ENCODE measurements at places on chromosomes 3 and 15.

- no peak for DNase-seq
Measured at GRCh38 chr3:146581080-146581601, 24.0 kb downstream of the PLSCR5 start.

DNA sequence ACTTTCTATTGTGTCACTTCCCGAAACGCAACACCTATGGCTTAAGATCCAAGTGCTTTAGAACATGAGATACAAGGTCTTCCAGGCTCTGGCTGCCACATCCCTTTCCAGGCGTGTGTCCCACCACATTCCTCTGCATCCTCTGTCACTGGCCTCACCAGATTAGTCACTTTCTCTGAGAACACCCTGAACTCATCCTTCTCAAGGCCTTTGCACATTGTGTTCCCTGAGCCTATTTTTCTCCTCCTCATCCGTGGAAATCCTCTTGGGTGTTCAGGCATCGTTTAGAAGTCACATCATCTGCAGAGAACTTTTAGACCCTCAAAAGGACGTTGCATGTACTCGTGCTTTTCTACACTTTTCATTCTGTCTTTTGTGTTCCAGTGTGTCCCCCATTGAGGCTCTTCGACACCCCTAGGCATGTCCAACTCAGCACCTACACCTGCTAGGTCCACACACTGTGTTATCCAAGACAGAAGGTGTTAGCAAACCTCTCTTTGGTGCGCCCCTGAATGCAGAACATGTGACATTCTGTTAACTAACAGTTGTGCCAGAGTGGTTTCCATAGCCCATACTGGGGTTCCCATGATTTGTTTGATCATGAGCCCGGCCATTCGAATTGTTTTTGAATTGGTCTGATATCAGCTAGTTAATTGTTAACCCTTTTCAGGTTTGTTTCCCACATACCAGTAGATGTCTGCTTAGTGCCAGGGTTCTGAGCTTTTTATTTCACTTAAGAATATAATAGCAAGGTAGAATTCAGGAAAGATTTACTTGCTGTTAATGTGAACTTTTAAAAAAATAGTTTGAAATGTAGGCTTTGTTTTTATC, 67.2 kb downstream of the LPP start:
- no peak for DNase-seq

DNA sequence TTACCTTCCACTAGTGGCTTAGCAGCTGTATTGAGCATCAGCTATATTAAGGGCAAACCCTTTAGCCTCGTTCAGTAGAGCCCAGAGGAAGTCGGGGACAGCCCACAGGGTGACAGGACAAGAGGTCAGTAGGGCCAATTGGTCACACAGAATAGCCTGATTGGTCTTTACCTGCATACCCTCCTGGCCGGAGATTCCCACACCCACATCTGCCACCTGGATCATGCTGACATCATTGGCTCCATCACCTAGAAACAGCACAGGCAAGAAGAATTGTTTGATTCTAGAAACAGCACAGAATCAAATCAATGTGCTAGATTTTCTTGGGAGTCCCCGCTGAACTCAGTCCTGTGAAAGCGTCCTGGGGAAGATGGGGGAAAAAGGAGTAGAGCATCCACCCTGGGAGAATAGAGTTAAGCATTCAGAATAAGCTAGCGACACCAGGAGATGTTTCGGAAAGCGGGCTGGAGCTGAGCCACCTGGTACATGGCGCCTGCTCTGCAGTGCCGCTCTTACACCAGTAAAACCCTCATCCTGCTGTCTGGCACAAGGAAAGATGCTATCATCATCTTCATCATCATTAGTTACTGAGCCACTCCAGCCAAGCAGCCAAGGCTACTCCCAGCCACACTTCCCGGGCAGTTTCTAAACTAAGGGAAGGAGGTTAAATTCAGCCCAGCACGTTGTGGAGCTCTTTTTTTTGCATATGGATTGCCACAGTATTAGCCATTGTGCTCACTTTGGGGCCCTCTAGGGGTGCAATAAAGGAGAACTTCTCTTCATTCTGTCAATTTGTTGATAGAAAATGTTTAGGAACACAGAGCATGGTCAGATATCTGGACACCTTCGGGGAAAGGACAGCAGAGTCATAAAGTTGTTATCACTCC, 171.3 kb downstream of the ATP10A start:
- no peak for DNase-seq

DNA sequence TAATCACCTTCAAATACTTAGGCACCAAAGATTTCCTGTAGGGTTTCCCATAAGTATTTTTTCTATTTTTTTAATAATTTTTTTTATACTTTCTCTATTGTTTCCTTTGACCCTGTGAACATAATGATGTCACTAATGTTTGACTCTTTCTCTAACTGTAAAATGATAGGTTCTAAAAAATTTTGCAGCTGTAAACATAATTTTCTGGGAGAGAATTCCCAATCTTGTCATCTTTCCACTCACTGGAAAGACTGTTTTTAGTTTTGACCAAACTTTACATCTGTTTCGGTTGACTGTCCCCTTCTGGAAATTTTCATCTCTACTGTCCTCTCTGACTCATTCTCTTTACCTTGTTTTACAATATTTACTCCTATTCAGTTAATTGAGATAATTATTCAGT, 5.5 kb upstream of the EPHA3 start:
- no peak for DNase-seq

DNA sequence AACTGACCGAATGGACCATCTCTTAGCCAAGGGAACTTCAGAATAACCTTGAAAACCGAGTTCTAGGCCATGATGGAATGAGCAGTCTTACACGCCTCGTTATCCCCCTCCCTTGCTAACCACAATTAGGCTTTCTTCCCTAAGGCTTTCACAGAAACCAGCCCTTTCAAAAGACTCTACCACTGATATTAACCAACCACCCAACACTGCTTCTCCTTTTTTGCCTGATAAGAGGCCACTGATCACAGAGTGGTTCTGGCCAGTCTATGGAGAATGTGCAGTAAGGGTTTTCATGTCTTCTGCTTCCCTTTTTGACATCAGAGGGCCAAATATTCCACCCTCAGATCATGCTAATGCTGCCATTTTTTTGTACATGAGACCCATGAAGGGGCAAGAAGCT, 59.3 kb downstream of the MCF2L2 start:
- no peak for DNase-seq

DNA sequence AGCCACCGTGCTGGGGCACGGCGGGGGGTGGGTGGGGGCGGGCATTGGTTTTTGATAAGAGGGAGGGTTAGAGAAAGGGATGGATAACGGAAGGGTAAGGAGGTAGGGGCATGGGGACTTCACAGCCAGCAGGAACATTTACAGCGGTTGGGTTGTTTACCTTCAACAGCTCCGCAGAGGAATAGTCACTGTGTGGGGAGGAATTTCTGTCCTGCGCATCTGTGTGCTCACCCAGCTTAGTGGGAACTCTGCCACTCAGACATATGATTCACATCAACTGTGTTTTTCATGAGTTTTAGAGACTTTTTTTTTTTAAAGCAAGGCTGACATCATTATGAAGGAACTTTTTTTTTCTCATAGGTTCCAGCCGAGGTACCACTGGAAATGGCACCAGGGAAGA, 19.6 kb downstream of the CHRD start:
- no peak for DNase-seq

DNA sequence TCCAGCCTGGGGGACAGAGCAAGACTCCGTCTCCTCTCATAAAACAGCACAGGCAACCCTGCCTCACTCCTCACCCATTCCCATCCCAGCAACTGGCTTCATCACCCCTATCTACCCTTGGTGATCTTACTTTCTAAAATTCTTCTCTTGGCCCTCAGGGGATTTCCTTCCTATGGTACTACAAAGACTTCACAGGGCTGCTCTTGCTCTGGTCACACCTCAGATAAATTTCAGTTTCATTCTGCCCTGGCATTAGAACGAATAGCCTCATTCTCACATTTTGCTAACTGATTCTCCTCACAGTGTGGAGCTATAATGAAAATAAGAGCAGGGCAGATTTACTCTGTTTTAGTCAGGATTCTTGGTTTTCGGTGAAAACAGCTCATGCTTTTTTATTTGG, 22.1 kb upstream of the CRBN start:
- no peak for DNase-seq

DNA sequence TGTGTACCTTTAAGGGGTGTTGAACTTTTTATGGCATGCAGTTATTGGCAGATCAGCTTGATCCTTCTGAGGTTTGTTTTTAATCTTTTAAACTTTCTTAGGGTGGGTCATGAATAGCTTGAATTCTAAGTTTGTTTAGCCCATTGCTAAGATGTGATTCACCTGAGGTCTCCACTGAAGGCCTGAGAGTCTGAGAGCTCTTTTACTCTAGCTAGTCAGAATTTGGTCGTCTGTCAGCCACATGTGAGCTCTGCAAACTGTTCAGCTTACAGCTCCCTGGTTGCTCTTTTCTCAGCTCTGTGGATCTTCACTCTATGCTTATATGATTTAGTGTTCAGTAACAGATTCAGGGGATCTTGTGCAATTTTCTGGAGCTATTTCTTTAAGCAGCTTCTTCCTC, 161.3 kb downstream of the ABHD5 start:
- DNase-seq: no peak

GRCh38 chr15:42048080-42048820, 27.4 kb upstream of the PLA2G4E start:
- DNase-seq: no peak

- no peak for DNase-seq
Measured at GRCh38 chr3:45508483-45509037, 86.0 kb upstream of the LIMD1 start.

- no peak for DNase-seq
Measured at GRCh38 chr3:156353563-156353962, 201.4 kb downstream of the SSR3 start.

DNA sequence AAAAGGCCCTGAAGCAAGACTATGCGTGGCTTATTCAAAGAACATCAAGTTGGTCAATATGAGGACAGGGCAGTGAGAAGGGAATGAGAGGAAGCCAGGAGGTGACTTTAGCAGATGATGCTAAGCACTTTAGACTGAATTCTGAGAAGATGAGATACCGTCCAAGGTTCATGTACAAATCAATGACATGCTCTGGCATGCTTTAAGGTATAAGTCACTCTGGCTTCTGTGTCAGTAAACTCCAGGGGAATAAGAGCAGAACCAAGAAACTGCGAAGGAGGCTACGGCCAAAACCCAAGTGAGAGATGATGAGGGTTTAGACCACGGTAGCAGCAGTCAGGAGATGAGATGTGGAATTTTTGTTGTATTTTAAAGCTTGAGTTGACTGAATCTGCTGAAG, 8.9 kb upstream of the CCDC50 start:
- DNase-seq: no peak

DNA sequence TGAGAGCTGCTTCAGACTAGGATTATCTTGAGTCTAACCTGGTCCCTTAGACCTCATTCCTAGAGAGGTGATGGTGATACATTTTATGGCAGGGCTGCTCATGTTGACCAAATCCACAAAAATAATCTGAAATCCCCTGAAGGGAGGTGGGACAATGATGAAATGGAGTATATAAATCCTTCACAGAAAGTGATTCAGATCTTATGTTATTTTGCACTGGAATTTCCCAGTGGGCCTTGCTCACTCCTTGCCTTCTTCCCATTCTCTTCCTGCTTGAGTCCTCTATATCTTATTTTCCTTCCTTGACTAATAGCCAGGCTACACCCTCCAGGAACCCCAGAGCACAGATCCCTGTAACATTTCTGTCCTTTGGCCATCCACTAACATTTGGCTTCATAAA, 10.4 kb upstream of the TMEM202 start:
- DNase-seq: no peak

GRCh38 chr15:65088643-65089021, 12.1 kb downstream of the KBTBD13 start:
- DNase-seq: no peak

- DNase-seq: peak; percentile 8
Measured at GRCh38 chr15:47184003-47184907, 533.0 kb upstream of the SEMA6D start.

- DNase-seq: no peak
Measured at GRCh38 chr3:188539631-188540194, 385.8 kb downstream of the LPP start.

GRCh38 chr3:191959876-191960413, 499.0 kb downstream of the PYDC2 start:
- DNase-seq: no peak

- DNase-seq: no peak
Measured at GRCh38 chr3:162525066-162525742, 1028.6 kb downstream of the OTOL1 start.

Measured in anterior cingulate cortex (tissue), 58 donors.